ENCODE measurements at places on chromosomes 12 and 14.

- peak; percentile 22 for DNase-seq
These were observed 20.7 kb downstream of the KIF26A start for GRCh38 chr14:104158827-104159798.

- DNase-seq: no peak
These were observed 15.5 kb downstream of the EMP1 start for GRCh38 chr12:13211859-13212664.

DNA sequence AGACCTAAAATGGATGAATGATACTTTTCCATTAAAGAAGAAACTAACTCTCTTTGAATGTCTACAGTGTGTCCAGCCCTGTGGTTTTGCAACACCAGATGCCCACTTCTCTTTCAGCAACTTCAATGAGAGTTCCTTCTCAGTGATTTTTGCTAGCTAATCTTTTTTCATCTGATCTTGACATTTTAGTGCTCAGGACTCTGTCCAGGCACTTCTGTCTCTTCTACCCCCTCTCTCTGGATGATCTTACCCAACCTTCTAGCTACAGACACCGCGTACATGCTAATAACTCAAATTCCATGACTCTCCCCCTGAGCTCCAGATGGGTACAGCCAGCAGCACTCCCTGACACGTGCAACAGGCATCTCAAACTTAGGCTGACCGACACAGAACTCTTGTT, 161.1 kb upstream of the FOXN3 start:
- no peak for DNase-seq

DNA sequence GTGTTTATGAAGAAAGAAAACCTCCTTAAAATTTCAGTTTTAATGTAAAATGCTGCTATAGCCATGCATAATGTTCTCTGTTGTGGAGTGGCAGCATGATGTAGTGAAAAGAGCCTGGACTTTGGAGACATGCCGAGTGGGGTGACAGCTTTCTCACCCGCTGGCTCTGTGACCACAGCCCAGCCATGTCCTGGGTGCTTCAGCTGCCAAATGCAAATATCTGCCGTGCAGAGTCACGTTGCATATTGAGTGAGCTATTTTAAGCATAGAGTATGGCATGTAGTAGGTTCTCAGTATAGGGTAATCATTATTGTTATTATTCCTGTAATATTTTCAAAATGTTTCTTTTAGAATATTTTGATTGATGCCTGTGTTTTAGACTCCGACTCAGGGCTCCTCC, 15.5 kb upstream of the TCTN2 start:
- DNase-seq: no peak

GRCh38 chr12:45244561-45245343, 28.9 kb downstream of the ANO6 start:
- DNase-seq: no peak

DNA sequence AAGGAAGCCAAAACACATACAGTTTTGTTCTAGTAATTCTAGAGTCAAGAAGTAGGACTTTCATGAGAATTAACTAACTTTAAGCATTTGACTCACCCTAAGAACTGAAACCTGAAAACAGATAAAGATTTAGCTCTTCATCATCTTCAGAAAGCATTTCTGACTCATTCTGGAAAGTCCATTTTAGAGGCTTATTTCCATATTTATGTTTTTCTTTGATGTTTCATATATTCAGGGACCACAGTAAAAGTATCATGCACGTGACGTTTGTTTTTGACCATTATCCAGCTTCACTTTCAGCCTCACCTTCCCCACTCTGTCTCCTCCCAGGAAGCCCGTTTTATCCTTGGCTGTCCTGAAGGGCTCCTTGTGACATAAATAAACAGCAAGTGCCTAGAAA, 79.2 kb downstream of the MDGA2 start:
- DNase-seq: no peak

- no peak for DNase-seq
These were observed 928.2 kb downstream of the NRXN3 start for GRCh38 chr14:79098324-79098723.

GRCh38 chr14:55038708-55039107, 11.7 kb downstream of the SOCS4 start:
- no peak for DNase-seq

DNA sequence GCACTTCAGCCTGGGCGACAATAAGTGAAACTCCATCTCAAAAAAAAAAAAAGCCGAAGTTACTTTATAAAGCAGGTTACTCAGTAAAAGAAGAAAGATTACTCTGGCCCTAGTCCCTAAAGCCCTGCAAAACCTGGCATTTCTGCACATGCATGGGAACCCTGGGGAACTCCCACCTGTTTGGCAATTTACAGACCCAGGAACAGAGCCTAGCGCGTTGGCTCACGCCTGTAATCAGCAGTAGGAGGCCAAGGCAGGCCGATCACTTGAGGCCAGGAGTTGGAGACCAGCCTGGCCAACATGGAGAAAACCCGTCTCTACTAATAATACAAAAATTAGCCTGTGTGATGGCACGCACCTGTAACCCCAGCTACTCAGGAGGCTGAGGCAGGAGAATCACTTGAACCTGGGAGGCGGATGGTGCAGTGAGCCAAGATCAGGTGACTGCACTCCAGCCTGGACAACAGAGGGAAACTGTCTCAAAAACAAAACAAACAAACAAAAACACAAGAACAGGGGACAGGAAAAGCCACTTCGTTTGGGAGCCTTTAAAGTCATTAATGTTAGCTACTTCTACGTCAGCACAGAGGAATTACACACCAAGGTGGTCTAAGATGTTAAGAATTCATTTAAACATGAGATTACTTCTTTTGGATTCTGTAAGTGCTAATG, 34.1 kb upstream of the SPTSSA start:
- no peak for DNase-seq

- no peak for DNase-seq
These were observed 9.1 kb downstream of the BTBD6 start for GRCh38 chr14:105257464-105257863.

GRCh38 chr14:29454026-29454693, 473.5 kb downstream of the PRKD1 start:
- DNase-seq: no peak

GRCh38 chr12:42019746-42020145, 124.9 kb downstream of the GXYLT1 start:
- no peak for DNase-seq

- DNase-seq: no peak
These were observed 46.3 kb downstream of the EGLN3 start for GRCh38 chr14:33904609-33905008.

GRCh38 chr14:75660238-75660629, 442 bp downstream of the ERG28 start:
- DNase-seq: no peak

GRCh38 chr12:75549989-75550388, 38.6 kb upstream of the KRR1 start:
- no peak for DNase-seq

DNA sequence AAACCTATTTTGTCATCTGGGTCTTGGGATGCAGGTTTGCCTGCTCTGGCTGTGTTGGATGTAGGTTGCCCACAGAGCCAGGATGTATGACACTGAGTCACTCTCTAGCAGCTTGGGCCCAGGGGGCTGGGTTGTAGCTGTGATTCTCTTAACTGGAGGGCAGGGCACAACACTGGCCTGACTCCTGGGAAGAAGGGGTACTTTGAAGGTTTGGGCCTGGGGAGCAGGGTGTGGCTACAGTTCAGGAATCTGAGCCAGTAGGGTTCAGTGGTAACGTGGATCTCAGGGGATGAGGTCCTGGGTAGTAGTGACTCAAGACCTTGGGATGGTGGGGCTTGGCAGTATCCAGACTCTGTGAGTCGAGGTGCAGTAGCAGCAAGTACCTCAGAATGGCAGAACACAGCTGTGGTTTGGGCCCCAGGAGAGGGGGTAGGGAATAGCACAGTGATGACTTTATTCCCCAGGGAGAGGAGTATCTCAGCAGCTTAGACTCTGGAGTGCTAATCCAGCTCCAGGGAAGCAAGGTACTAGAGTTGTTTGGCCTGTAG, 25.7 kb downstream of the TBC1D15 start:
- no peak for DNase-seq

GRCh38 chr14:38623661-38624060, 367.8 kb upstream of the CLEC14A start:
- DNase-seq: no peak

DNA sequence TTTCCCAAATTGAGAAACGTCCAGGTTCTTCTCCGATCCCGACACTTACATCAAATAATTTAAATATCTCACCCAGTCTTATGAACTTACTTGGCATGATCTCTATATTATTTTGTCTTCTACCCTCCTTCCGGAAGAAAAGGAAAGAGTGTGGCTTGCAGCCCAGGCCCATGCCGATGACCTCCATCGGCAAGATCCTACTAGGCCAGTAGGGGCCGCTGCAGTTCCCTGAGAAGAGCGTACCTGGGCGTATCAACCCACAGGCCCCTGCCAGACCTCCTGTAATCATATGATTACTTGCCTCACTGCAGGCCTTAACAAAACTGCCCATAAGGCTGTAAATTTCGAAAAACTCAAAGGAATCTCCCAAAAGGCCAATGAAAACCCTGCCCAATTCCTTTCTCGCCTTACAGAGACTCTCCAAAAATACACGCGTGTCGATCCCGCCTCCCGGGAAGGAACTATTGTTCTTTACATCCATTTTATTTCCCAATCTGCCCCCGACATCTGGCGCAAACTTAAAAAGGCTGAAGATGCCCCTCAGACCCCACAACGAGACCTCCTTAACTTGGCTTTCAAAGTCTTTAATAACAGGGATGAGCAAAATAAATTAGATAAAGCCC, 69.6 kb downstream of the MOK start:
- DNase-seq: peak; percentile 64

GRCh38 chr12:12210983-12211382, 55.9 kb downstream of the LRP6 start:
- no peak for DNase-seq

DNA sequence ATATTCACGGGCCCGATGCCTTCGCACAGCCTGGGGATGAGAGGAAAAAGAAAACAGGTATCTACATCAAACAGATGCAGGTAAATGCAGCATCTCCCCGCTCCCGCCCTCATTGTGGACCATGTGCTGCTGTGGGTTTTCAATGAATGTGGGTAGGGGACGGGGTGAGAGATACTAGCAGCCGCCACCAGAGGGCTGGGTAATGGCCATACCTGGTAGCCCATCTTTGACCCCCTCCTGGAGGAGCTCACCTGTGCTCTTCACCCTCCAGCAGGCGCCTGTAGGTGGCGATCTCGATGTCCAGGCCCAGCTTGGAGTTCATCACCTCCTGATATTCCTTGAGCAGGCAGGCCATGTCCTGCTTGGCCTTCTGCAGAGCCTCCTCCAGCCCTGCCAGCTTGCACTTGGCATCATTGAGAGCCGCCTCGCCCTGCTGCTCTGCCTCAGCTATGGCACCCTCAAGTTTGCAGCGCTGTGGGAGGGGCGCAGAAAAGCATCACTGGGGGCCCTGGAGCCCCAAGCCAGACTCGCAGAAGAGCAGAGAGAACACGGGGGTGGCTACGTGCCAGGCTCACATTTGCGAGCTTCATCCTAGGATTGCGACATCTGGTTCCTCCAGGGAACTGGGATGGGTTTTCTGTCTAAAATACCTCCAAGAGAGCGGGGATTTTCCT, 10.2 kb downstream of the KRT82 start:
- DNase-seq: no peak

GRCh38 chr12:51921017-51921725, 13.9 kb downstream of the ACVRL1 start:
- DNase-seq: no peak

DNA sequence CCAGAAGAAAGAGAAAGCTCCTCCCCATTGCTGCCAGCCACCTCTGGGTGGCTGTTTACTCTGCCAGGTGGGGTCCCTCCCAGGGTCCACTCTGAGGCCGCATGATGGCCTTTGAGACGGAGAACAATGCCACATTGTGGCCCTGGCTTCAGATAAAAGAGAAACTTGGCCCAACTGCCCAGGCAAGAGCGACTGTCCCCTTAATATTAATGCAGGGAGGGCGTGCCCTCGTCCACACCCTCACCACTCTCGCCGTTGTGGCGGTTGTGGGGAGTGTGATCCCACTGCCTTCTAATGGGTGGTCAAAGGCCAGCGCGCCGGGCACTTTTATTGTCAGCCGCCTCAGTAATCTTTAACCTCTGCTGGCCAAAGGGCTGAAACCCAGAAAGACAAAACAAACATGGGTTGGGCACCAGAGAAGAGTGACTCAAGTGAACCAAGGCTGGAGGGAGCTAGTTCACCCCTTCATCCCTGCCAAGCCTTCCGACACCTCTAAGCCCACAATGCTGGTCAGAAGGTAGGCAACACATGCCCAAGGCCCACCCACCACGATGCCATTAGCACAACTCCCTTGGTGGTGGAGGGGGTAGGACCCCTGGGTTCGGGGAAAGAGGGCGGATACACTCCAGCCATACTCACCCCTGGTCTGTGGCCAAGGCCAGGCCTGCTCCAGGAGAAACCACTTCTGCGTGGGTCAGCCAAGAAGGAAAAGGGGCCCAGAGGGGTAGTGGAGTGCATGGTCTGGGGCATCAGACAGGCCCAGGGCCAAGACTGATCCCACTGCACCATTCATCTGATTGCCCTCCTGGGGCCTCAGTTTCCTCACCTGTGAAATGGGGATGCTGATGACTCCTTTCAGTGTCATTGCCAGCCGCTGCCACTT, 44.5 kb upstream of the BCL11B start:
- no peak for DNase-seq

- DNase-seq: no peak
These were observed 7.5 kb downstream of the RESF1 start for GRCh38 chr12:31966558-31967205.

- DNase-seq: no peak
These were observed 733.9 kb downstream of the NRXN3 start for GRCh38 chr14:78904094-78904493.

DNA sequence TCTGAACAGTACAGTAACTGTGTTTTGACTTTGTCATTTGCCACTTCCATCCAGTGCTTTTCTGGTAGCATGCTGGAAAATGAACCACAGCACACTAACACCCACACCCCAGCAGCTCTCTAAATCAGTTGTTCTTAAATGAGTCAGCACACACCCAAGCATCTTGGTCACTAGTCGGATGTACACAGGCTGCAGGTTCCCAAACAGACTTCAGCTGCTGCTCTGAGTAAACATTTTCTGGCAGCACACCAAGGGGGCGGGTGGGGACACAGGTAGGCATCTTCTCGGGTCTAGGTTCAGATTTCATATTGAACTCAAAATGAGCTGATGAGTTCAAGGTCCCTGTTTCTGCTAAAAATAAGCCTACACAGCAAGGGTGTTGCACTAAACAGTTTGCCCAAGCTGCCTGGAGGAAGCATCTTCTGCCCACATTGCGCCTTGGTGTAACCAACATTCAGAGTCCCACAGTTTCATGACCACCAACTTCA, 39.8 kb downstream of the IFNG start:
- no peak for DNase-seq
